ENCODE measurements at places on chromosomes 11 and 22.

- DNase-seq = peak; percentile 23
These were observed 4.2 kb upstream of the SYT8 start for GRCh38 chr11:1830322-1831223.

- no peak for DNase-seq
These were observed 45.3 kb upstream of the POGLUT3 start for GRCh38 chr11:108543316-108543964.

GRCh38 chr22:39908737-39909136, 7.9 kb downstream of the GRAP2 start:
- no peak for DNase-seq

DNA sequence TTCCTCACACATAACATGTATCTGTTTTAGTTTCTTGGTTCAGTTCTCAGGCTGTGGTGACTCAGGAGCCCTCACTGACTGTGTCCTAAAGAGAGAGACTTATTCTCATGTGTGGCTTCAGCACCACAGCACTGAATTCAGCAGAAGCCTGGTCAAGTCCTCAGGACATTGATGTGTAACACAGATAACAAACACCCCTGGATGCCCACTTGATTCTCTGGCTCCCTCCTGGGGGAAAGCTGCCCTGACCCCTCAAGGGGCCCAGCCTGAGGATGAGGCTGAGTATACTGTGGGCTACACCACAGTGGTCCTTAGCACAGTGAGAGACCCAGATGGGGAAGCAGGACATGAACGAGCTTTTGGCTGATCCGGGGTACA, 87.2 kb upstream of the VPREB1 start:
- no peak for DNase-seq

GRCh38 chr11:68993546-68993945, 12.8 kb upstream of the MRGPRD start:
- no peak for DNase-seq

DNA sequence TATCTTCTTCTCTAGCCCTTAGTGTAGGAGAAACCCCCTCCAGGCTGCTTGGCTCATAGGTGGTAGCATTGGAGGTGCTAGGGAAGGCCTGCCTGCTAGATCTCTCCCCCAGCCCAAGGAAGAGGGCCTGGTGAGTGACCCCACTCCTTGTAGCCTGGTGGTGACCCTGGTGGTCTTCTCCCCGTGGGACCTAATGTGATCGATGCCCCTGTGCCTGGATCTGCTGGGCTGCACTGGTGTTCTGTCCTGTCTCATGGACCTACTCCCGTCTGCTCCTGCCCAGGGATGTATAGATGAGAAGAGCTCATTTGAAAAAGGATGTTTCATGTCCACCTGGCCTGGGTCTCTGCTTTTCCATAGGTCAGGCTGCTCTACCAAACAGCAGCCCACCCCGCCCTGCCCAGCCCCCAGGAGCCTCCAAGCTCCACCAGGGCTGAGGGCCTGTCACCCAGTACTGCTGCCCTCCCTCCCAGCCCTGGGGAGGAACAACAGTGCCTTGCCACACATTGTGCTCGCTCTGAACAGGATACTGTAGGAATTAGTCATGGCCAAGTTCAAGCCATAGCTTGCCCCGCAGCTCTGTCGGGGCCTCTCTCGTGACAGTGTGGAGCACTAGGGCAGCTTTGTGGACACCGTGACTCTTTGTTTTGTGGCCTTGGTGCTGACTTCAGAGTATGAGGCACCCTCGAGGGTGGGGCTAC, 19.7 kb downstream of the SLC37A2 start:
- no peak for DNase-seq

GRCh38 chr22:36042240-36042639, 13.6 kb upstream of the RBFOX2 start:
- DNase-seq = no peak

DNA sequence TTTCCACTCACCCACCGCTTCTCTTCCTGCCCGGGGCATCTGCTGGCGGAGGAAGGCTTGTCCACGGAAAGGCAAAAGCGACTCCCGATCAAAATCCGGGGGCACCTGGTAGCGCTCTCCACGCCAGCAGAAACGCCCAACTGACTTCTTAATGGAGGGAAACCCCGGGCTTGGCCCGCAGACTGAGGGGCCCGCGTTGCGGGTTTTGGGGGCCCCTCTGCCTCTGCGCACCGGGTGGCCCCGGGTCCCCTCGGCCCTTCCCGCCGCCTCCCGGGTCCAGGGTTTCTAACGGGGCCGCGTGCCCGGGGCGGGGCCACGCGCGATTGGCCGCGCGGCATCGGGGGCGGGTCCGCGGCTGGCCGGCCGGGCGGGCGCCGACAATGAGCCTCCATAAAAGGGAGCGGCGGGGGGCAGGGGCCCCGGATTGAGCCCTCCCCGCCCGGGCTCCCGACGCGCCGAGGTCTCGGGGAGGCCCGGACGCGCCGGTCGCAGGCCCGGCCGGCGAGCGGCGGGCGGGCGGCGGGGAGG, at the start of gene SPINDOC:
Gene SPINDOC (plus strand): TSS at position 422 of the 528 bp plus-strand sequence. CDS start 231 bp downstream, outside the sequence.
- DNase-seq = peak; percentile 80

DNA sequence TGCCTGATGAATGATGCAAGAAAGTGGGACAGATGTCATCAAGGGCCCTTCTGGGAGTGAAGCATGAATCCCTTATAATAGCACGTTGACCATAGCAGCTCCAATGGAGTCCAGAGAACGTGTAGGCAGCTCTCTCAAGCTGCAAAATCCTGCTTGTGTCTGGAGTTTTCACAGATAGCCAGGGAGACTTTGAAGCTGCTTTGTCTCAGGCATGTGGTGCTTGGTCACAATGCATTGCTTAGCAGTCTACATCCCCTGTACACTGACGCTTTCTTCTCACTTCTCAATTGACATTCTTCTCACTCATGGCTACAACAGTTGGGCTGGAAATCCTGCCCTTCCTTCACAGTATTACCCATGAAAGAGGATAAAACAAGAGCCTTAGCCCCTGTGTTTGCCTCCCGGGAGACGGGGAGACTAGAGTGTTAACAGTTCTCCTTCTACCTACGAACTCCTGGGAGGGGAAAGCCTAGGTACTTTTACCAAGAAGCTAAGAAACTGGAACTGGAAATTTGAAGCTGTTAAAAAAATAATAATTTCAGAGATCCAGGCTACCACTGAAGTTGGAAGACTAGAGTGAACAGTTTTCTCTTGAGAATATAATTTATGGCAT, 20.7 kb upstream of the MMP7 start:
- DNase-seq = no peak

- DNase-seq = no peak
These were observed 817.4 kb downstream of the NTM start for GRCh38 chr11:132187814-132188213.

DNA sequence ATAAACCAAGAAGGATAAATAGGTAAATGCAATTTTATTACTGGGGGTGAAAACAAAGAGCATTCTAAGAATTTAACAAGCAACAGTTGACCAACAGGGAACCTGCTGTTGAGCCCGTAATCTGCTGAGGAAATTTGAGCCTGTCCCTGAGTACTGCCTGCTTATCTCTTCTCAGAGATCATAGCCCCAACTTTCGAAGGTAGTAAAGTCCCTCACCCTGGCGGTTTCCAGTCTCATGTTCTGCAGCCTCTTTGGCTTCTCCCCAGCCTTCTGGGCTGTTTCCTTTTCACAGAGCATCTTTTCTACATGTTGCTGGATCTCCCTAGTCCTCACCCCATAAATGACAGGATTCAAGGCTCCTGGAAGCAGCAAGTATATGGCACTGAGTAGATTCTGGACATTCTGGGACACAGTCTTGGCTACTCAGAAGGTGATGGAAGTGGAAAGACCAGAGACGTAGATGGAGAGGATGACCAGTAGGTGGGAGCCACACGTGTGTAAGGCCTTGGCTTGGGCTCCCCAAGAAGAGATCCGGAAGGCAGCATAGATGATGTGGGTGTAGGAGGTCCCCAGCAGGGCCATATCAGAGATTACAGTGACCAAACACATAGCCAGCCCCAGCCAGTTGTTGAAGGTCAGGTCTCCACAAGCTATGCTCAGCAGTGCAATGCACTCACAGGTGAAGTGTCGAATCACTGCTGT, 51.6 kb downstream of the RRM1 start:
- no peak for DNase-seq

GRCh38 chr11:31770011-31770700, 41.0 kb downstream of the PAX6 start:
- no peak for DNase-seq

GRCh38 chr11:108663154-108663877, 1.6 kb upstream of the DDX10 start:
- no peak for DNase-seq

GRCh38 chr11:70619591-70619990, 221.3 kb downstream of the CTTN start:
- no peak for DNase-seq

- peak; percentile 64 for DNase-seq
These were observed 3.5 kb upstream of the KRTAP5-6 start for GRCh38 chr11:1693327-1694063.

DNA sequence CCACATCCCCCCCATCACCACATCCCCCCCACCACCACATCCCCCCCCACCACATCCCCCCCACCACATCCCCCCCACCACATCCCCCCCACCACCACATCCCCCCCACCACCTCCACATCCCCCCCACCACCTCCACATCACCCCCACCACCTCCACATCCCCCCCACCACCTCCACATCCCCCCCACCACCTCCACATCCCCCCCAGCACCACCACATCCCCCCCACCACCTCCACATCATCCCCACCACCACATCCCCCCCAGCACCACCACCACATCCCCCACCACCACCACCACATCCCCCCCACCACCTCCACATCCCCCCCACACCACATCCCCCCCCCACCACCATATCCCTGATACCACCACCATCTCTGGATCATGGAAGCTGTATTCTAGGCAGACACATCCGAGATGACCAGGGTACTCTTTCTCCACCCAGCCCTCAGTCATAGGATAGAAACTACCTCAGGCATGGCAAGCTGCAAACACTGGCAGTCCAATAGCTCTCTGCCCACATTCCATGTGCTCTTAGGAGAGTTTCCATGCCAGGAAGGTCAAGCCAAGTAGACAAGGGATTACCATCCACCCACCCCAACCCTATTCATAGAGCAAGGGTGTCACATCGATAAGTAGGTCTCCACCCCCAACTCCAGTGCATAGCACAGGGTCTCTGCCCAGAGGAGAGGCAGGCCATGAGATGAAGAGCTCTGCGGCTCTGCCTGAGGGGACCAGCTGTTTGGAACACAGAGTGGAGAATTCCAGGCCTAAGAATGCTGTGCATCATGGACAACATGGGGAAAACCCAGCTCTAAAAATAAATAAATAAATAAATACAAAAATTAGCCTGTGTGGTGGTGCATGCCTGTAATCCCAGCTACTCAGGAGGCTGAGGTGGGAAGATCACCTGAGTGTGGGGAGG, 33.0 kb upstream of the TEAD1 start:
- DNase-seq = no peak

GRCh38 chr11:93921695-93922468, 71.5 kb upstream of the VSTM5 start:
- peak; percentile 73 for DNase-seq

GRCh38 chr22:40247976-40248375, 70.3 kb downstream of the TNRC6B start:
- DNase-seq = no peak

DNA sequence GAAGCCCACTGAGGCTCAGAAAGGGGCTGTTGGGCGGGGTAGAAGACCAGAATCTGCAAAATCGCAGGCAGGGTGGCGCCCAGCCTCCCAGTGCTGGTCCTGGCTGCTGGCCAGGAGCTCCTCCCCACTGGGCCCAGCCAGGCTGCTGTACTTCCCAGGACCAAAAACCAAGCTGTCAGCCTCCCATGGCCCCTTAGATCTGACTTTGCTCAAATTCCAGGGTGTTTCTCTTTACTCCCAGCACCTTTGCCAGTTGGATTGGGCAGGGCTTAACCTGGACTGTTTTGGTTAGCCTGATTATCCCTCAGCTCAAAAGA, 44.2 kb upstream of the WEE1 start:
- no peak for DNase-seq

DNA sequence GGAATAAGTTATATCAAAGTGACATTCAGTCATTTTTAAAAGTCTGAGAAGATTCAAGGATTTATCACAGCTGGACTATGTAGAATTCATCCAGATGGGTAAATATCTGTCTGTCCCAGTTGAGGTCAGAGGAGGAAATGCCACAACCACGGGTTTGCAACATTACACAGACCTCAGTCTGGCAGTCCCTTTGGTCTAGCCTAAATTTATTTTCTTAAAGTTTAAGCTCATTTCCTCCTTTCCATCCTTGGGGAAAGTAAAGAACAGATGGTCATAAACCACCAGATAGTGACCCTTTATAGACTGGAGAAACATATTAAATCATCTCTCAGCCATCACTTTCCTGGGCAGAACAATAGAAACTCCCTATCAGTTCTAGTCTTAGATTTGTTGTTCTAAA, 238.4 kb upstream of the DDI1 start:
- no peak for DNase-seq

DNA sequence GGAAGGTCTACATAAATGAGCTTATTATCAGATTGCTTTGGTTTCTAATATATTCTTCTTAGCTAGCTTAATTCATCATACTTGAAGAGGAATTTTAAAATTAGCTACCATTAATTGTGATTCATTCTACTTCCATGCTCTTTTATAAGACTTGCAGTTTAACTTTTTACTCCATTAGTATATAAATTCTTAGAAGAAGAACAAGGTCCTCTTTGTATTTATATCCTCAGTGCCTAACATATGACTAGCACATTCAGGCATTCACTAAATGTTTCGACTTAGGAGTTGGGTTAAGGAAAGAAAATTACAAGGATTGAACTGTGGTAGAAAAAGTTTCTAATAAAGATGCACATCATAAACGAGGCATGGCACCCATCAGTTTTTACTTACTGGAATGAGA, 1135.5 kb downstream of the JRKL start:
- DNase-seq = no peak

DNA sequence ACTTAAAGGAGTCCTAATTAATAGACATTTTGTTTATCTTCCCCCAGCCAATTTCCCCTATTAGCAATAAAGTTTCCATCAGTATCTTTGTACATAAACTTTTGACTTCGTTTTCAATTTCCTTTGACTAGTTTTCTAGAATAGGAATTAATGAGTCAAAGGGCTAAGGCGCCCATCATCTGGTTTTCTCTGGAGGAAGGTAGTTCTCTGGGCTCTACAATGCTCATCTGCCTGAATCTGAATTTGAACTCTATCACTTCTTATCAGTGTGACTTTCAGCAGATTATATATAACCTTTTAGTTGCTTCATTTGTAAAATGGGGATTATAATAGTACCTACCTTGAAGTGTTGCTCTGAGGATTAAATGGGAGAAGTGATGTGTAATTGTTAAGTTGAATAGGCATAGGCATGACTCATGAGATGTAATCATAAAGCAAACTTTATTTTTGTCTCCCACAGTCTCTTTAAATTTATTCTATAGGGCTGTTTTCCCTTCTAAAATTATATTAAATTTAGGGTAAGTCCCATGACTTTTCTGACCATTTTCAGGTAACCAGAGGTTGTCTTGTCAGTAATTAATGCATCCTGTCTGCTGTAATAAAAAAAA, 5.8 kb upstream of the TUB start:
- no peak for DNase-seq
